ENCODE measurements at places on chromosomes 5 and 9. TPM values are rescaled to one million over a fixed set of nuclear protein-coding genes. Genes with fewer than 3 reads are reported as not detected.

The ANKRD34B gene
- polyA plus RNA-seq: not detected

The PLPPR1 gene
- 1.2 TPM for polyA plus RNA-seq

The PTGDS gene
- 135 TPM for polyA plus RNA-seq

The MYOT gene
- polyA plus RNA-seq: 1.7 TPM

The TSSK1B gene
- polyA plus RNA-seq: not detected

The NOL6 gene
- 14.9 TPM for polyA plus RNA-seq

The LCN15 gene
- polyA plus RNA-seq: not detected

The TRIM7 gene
- polyA plus RNA-seq: not detected

The AJM1 gene
- not detected for polyA plus RNA-seq

The GALNT12 gene
- not detected for polyA plus RNA-seq

The SLC34A3 gene
- not detected for polyA plus RNA-seq

The INSYN2B gene
- 2.6 TPM for polyA plus RNA-seq

The FAM53C gene
- 6.3 TPM for polyA plus RNA-seq

The PRELID1 gene
- polyA plus RNA-seq: 44.8 TPM

The IL5 gene
- polyA plus RNA-seq: not detected

The COL27A1 gene
- 1.8 TPM for polyA plus RNA-seq

The TGFBI gene
- 0.56 TPM for polyA plus RNA-seq

The MTX3 gene
- 24.2 TPM for polyA plus RNA-seq

The ATOSB gene
- 4.6 TPM for polyA plus RNA-seq

Data from Purkinje cell (primary cell).